ENCODE measurements at places on chromosomes 16 and 17.

DNA sequence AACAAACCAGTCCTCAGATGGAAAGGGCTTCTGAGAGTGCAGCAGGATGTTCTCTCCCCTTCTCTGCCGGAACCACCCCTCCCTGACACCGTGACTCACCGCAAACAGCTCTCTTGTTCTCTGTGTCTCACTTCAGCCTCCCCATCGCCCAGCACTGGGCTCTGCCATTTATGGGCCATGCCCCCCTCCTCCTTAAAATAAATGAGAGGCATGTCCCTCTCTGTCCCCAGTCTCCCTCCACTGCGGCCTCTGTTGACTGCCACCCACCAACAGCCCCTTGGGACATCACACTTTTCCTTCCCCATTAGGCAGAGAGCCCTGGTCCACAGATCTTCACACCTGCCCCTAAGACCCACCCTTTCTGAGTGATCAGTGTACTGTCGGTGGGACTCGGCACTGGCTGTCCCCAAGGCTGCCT is 6.3 kb downstream of the CCDC102A start:
- no peak for DNase-seq

DNA sequence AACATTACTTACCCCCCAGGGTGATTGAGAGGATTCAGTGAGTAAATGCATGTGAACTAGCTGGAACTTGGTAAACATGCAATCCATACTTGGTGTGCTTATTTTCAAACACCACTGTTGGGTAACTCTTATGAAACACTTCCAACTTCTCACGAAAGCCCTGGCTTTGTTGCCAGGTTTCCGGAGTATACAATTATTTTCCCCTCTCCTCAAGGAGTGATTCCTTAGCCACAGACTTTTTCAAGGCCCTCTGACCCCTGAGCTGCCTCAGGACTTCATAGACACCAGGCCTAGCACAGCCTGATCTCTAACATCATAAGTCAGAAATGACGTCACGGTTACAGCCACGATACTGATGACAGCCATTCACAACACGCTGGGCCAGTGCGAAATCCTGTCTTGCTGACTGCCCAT is 27.6 kb downstream of the HSD17B2 start:
- no peak for DNase-seq

GRCh38 chr17:6435968-6436367 is 1.0 kb upstream of the AIPL1 start:
- no peak for DNase-seq

GRCh38 chr17:76199469-76199868 is 40.8 kb downstream of the RNF157 start:
- DNase-seq = no peak

DNA sequence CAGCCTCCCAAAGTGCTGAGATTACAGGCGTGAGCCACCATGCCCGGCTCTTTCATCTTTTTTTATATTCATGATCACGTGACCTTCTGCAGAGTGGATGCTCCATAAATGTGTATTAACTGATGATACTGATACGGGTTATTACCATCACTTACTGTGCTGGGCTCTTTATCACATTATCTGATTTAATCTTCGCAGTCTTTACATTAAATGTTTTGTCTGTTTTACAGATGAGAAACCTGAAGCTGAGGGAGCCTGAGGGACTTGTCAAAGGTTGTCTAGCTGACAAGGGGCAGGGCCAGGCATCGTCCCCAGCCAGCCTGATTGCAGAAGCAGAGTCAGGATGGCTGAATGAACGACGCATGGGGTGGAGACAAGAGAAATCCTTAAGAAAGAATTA is 104.4 kb downstream of the NTN1 start:
- DNase-seq = no peak

DNA sequence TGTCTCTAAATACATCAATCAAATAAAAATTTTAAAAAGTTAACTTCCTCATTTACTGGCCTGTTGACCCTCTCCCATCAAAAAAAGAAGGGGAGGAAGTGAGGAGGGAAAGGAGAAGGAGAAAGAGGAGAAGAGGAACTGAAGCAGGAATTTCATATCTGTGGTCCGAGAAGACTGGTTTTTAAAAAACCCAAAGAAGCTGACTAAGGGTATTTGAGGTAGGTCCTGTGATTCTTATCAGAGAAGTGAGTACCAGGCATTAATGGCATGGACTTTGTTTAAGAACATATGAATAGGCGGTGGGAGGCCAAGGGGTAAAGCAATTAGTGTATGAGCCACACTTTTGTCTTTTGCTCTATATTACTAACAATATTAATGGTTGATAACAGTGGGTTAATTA is 2.0 kb downstream of the SLC46A1 start:
- no peak for DNase-seq

DNA sequence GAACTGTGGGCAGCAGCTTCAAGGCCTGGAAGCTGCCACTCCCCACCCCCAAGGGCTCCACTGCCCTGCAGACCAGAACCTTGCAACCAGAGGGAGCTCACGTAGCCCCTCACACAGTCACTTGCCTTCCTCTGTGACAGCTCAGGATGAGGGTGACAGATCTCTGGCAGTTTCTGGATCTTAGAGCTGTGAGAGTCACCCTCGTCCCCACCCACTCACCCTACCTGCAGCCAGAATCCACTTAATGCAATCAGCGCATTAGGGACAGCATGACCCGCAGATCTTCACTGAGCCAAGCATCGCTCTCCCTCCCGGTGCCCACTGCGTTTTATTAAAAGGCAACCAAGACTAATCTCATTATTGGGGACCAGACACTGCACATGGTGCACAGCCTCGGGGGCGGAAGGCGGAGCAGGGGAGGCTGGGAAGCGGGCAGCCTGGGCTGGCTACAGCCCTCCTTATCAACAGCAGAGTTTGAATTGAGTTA is 3.5 kb downstream of the CYB561 start:
- DNase-seq = no peak

DNA sequence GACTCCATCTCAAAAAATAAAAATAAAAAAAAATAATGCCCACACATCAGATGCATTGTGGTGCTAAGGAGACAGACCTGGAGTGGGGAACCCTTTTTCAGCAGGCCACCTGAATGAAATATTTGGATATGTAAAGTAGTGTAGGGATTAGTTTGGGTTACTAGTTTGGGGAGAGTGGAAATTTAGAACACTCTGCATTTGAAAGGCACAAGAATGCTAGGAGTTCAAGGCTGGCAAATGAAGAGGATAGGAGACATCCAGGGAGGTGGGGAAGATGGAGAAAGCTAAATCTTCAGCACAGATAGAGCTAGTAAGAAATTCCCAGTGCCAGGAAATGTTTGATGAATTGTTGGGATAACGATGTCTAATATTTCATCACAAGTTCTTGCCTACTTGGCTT is 298.3 kb upstream of the ERCC4 start:
- DNase-seq = no peak

DNA sequence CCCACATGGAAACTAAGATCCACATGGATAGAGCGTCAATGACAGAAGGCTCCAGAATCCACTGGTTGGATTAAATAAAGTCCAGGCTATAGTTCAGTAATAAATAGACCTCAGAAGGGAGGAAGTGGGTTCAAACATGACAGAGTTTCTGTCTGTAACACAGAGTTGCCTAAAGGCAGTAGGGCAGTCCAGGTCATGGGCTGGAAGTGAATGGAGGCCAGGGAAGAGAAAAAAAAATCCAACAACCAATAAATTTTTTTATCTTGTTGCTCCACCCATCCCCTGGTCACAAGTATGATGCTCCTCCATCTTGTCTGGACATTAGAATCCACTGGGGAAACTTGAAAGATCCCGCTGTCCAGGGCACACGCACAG is 92.4 kb downstream of the RGS9 start:
- DNase-seq = no peak

All from cerebellar nuclear complex (tissue), 1 donor.